ENCODE measurements at places on chromosomes 1 and 21. TPM values are rescaled to one million over a fixed set of nuclear protein-coding genes. Genes with fewer than 3 reads are reported as not detected.

NPL gene
- 0.43 TPM for total RNA-seq

TIE1 gene
- not detected for total RNA-seq

WNT3A gene
- not detected for total RNA-seq

AMY1C gene
- not detected for total RNA-seq

CDCA8 gene
- 34.8 TPM for total RNA-seq

SPRR3 gene
- total RNA-seq = not detected

Measured in placental pericyte (primary cell).